ENCODE measurements at places on chromosomes 1 and 21.
A peak's percentile ranks its signal among the peaks of the same experiment; 100 is the strongest.

GRCh38 chr21:46500224-46500861 is 41.7 kb downstream of the DIP2A start:
- DNase-seq = no peak

GRCh38 chr1:117146575-117147340 is 25.2 kb upstream of the TRIM45 start:
- DNase-seq = no peak

DNA sequence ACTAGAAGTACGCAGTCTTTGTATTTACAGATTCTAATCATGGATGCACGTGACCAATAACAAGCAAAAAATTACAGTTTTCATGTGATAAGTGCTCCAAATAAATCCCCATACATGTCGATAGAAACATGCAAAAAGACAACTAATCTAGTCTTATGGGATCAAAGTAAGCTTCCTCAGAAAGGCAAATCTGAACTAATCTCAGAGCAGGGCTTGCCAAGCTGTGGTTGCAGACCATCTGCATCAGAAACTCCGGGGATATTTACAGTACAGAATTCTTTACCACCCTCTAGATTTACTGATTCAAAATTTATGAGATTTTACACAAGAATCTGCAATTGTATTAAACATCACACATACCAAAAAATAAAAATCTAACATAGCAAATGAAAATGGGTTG is 1435.5 kb downstream of the MRPL39 start:
- DNase-seq = no peak

- DNase-seq = no peak
Observed at GRCh38 chr21:34989337-34990151, 59.6 kb downstream of the RUNX1 start.

GRCh38 chr1:42730002-42730401 is 10.0 kb downstream of the CLDN19 start:
- no peak for DNase-seq

- no peak for DNase-seq
Observed at GRCh38 chr1:167186771-167187170, 33.9 kb upstream of the POU2F1 start.

DNA sequence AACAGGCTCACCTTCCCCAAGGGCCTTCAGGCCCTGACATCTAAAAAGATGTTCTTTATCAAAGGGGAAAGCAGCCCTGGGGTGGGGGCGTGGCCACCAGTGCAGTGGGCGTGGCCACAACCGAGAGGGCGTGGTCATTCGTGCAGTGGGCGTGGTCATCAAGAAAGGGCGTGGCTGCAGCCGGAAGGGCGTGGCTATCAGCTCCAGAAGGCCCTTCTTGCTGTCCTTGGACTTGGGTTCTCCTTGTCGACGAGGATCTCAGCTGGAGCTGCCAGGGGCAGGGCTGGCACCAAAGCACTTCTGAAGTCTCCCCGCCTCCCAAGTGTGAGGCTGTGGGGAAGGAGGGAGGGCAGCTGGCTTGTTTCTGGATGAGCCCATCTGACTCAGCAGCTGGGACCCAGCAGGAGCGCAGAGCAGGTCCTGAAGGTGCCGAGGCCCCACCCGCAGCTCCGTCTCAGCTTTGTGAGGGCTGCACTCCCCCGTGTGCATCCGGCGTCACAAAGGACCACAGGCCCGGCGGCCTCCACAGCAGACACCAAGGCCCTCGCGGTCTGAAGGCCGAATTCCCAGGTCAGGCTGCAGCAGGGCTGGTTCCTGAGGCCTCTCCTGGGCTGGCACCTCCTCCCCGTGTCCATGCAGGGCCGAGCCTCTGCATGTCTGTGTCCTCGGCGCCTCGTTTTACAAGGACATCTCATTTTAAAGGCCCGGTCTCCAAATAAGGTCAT is 12.8 kb downstream of the PDE9A start:
- peak; percentile 20 for DNase-seq

DNA sequence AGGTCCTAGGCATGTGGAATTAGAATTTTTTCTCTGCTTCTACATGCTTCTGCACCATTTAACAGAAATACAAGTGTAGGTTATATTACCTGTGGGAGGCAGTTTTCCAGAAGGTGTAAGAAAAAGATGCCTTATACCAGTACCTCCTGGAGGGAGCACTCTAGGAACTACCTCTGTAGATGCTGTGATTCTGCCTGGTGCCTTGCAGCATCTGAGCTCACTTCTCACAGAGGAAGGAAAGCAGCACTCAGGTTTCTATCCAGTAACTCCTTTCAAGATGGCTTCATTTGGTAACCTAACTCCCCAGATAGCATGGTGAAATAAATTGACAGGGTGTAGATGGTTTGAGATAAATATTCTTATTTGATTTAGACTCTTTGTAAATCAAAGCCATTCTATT is 50.3 kb downstream of the GIPC2 start:
- DNase-seq = no peak

DNA sequence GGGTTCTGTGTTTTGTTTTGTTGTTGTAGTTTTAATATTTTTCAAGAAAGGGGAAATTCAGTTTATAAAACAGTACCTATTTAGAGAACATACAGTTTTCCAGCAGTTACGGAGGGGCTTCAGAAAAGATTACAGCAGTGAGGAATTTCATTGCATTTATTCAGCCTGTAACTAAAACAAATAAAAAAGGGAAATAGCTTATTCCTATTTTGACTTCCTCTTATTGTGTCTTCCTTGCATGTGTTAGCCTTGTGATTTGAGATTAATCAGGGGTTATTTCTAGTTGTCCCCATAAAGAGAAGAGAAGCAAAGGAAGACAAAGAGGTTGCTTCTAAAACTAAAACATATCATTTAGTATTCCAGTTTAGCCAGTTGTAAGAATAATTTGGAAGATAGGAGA is 35.0 kb downstream of the CTTNBP2NL start:
- DNase-seq = no peak

- no peak for DNase-seq
Observed at GRCh38 chr1:178119628-178120027, 25.7 kb downstream of the RASAL2 start.

DNA sequence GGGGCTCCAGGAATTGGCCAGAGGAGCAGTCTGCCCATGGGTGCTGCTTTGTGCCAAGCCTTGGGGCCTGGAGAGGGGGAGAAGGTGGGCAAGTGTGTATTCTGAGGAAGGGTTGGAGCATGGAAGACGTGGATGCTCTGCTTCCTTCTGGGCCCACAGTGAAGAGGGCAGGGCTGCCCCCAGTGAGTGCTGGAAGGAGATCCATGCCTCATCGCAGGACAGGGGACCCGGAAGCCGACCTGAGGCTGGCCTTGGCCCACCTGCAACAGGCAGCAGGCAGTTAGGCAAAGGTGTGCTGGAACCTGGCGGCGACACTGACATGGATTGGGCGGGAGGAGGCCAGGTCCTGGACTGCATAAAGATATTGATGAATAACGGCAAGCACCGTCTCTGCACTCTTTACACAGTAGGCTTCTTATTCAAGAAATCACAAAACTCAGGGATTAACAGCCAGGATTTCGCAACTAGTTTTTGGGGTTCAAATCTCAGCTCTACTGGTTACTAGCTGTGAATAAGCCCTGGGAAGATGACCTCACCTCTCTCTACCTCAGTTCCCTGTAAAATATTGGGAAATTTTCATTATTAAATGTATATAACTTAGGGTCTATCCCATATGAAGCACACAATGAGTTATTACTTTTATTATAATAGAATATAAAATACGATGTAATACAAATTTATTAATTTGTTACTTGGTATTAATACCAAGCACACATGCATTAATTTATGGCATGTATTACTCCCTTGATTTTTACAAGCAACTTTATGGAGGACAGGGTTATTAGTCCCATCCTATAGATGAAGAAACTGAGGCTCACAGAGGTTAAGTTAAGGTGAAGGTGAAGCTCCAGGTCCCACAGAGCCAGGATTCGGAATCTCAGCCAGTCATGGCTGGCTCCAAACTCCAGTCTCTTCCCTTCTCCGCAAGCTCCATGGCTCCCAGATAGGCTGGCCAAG is 62.3 kb downstream of the DHRS3 start:
- no peak for DNase-seq

DNA sequence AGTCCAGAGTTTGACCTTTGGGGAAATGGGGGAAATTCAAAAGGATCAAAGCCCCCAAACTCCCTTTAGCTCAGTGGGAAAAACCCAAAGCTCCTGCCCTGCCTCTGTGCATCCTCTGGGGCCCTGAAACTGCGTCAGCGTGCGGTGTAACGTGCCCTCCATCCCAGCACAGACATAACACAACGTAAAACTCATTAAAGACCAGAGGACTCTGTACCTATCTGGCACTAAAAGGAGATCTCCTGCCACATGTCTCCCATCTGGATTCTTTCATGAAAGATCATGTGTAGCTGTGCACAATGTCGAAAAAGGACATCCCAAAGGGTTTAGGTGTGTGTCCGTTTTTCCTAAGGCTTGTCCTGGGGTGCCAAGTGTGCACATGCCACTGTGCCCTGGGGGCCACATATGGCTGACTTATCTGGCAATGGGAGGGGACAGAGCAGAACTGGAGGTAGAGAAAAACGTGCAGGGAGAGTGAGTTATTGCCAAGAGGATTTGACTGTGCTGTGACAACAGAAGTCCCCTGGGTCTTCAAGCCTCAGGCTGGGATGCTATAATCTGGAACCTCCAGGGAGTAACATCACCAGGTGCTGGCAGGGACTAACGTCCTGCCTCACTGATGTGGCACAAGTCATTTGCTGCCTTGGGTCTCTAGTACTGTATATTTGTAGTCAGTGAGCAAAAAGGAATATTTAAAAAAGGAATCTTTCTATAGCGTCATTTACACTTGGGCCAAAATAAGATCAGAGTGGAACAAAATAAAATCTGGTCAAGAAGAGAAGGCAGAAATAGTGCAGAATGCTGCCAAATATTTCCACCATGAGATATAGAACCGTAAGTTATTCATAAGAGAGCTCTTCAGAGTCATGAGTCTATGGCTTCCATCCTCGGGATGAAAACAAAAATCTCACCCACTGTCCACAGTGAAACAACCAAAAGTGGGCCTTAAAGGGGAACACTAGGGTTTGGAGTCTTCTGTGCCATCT is 52.3 kb downstream of the ITPKB start:
- DNase-seq = no peak

GRCh38 chr1:211925016-211925415 is 94.5 kb upstream of the LPGAT1 start:
- peak; percentile 66 for DNase-seq

All from femur (tissue), 1 donor.